GM23248 (cell line): ENCODE measurements at places on chromosomes 16 and 17.

GRCh38 chr16:82829301-82829700 is 202.5 kb downstream of the CDH13 start:
- DNase-seq: no peak

DNA sequence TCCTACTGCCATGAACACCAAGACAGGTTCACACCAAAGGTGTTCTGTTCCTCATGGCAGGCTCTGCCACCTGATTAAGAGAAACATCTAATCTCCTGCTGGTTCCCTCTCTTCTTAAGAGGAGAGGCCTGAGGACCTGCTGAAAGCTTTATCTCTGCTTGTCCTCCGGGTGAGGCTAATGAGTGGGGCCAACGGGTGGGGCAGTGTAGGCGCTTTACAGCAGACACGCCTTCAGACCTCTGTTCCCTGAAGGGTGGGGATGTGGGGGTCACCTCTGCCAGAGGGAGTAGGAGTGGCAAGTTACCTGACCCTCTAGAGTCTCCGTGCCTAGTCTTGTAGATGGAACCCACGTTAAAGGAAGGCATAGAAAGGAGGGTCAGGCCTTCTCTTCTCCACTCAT is 4.2 kb upstream of the MRM1 start:
- DNase-seq: no peak

- DNase-seq: peak; percentile 11
Measured at GRCh38 chr17:32933881-32934280, 5.9 kb downstream of the TMEM98 start.

DNA sequence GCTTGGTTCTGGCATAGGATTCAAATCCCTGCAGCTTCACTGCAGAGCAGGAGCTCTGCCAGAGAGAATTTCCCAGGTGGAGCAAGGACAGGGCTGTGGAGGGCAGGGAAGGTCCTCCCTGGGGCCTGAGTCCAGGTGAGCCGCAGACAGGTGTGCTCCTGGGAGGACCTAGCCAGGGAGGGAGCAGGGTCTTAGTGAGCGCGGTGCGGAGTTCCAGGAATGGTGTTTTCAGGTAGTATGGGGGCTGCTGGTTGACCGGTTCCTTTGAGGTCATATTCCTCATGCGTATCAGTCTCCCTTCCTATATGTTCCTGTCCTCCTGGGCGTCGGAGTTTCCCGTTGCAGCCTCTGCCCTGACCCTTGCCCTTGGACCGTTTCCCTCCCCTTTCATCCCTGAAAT is 813.3 kb downstream of the KCNJ18 start:
- DNase-seq: no peak

DNA sequence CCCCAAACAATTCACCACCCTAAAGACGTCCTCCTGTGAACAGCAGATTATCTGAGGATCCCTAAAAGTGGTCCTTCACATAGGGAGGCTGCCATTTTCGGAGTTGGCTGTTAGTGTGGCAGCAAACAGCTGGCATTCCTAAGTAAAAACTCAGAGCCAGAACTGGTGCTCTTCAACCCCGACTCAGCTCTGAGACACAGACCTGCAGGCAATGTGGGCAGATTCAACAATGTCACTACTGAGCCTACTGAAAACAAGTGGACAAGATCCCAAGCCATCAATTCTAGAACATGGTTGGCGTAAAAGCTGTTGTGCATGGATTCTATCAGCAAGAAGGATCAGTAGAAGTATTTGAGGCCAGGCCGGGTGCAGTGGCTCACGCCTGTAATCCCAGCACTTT is 247.2 kb downstream of the NTN1 start:
- peak; percentile 42 for DNase-seq

DNA sequence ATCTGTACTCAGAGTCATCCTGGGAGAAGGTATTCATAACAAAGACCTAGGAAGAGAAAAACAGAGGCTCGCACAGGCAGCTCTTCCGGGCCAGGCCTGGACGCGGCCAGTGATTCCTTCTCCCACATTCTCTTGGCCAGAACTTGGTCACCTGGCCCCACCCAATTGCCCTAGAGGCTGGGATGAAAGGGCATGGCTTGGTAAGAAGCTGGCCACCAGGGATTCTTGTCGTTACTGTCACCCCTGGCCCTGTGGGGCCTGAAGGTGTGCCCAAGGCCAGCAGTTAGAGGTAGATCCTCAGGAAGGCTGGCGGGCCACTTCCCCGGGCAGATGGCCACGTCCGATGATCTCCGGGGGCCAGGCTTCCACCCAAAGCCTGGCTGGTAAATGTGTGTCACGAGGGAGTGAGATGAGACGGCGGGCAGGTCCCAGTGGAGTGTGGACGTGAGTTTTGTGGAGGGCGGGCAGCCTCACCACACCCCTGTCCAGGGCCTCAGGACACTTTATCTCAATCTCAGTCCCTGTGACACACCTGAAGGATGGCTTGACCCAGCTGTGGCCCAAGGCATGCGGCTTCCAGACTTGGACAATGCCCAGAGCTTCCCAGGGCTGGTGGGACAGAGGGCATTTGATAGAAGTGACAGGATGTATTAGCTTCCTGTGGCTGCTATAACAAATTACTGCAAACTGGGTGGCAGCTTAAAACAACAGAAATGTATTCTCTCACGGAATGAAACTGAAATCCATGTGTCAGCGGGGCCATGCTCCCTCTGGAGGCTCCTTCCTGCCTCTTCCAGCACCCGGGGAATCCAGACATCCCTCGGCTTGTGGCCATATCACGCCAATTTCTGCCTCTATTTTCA is 66.3 kb upstream of the GSE1 start:
- DNase-seq: no peak

DNA sequence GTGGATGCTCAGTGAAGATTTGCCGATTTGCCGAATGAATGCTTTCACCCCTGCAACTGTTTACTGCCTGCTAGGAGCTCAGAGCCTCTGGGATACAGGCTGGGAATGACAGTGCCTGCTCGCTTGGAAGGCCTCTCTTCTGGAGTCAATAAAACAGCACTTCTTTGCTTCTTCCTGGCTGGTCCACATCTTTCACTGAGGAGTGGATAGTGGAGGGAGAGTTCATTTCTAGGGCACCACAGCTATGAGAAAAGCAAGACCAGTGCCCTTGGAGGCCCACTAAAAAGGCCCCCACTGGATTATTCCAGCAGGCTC is 3.1 kb upstream of the USP7 start:
- DNase-seq: no peak

GRCh38 chr16:13909872-13910303 is 10.1 kb upstream of the ERCC4 start:
- DNase-seq: peak; percentile 75

DNA sequence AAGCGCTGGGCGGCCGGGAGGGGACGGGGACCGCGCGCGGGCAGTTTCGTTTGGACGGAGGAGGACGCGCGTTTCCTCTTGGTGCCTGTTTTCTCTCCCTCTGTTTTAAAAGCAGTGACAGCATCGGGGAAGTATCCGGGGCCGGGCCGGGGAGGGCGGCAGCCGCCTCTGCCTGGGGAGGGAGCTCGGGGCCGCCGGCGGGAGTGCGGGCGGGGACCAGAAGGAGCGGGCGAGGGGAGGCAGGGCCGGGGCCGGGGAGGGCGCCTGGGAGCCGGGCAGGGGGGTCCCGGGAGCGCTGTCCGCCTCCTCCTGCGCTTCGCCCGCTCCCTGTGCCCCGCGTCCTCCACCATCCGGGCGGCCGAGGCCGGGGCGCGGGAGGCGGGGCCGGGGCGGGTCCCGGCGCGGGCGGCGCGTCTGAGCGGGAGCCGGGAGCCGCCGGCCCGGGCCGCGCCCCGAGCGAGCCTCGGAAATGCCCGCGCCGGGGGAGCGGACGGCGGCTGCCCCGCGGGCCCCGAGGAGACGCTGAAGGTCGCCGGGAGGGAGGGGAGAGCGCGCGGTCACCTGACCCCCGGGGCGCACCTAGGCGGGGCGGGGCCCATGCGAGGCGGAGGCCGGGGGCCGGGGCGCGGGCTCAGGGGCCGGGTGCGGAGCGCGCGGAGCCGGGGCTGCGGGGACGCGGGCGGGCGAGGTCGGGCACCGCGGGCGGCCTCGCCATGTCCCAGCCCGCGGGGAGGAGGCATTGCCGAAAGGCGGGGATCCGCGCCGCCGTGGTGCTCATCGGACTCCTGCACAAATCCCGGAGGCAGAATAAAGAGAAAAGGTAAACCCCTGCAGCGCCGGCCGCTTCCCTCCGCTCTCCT is 57.3 kb downstream of the RAP1GAP2 start:
- peak; percentile 76 for DNase-seq

- DNase-seq: no peak
Measured at GRCh38 chr16:89765292-89765830, 44.0 kb downstream of the ZNF276 start.

DNA sequence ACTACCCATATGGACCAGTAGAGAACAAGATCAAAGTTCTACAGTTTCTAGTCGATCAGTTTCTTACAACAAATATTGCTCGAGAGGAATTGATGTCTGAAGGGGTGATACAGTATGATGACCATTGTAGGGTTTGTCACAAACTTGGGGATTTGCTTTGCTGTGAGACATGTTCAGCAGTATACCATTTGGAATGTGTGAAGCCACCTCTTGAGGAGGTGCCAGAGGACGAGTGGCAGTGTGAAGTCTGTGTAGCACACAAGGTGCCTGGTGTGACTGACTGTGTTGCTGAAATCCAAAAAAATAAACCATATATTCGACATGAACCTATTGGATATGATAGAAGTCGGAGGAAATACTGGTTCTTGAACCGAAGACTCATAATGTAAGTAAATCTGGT is 29.1 kb downstream of the BPTF start:
- DNase-seq: no peak

GRCh38 chr17:50828508-50829170 is 6.7 kb upstream of the WFIKKN2 start:
- DNase-seq: no peak

DNA sequence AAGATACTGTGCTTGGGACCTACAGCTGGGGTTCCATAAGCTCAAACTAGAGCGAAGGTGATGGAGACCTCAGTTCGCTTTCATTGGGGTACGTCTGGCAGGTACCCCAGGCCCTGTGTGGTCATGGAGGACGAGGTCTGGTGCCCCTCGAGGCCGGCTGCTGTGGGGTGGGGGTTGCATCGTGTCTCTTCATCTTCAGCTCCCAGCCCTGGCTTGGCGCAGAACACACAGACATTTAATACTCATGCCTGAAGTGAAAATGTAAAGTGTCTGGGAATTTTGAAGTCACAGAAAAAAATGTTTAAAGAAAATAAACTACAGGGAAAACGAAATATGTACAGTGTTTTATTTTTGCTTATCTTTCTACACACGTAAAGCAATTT is 80.5 kb downstream of the TBC1D16 start:
- no peak for DNase-seq

DNA sequence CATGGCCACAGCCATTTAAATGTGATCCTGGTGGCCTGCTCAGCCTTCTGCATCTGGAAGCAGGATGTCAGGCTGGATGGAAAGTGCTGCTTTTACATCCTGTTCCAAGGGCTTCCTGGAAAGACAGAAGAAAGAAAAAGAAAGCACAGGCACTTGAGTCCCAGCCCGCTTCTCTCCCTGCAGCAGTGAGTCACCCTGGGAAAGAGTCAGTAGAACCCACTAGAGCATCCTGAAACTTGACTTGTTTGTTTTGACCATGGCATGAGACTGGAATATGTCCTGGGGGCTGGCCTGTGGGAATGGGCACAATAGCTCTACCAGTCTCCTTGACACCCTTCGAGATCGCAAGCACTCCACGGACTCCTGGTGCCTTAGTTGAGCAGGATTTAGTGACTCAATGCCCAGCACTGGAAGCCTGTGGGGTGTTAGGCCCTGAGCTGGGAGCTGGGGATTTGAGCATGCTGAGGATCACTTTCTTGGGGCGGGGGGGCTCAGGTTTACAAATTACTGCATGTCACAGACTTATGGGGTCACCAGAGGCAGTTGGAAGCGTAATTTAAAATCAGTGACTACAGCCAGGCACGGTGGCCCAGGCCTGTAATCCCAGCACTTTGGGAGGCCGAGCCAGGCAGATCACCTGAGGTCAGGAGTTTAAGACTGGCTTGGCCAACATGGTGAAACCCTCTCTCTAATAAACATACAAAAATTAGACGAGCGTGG is 22.1 kb upstream of the GNA13 start:
- DNase-seq: peak; percentile 76

DNA sequence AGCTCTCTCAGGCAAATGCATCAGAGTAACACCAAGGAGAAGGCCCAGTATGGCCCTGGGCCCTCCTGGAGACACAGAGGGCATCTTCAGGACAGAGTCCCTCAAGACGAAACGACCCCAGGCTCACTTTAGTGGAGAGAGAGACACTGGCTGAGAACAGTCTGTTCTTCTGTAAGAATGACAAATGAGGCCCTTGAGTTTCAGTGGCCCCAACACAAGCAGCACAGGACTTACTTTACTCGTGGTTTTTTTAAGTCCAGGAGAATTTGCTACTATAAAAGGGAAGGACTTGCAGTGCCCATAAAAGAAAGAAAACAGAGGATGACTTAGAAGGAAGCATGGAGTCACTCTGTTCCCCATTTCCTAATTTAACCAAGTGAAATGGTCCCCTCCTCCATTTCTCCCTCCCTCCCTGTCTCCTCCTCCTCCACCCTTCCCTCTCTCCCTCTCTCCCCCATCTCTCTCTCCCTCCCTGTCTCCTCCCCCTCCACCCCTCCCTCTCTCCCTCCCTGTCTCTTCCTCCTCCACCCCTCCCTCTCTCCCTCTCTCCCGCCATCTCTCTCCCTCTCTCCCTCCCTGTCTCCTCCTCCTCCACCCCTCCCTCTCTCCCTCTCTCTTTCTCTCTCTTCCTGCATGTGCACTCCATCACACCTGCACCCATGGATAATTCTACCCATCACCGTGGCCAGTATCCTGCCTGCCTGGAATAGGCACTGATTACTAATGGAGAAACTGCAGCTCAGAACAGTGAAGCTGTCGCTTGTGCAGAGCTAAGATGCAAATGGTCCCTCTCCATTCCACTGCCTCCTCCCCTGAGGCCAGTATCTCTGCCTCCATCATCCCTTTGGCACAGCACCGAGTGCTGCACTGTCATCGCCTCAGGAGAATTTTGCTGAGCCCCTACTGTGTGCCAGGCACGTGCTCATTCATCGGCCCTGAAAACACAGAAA is 47.3 kb upstream of the RBFOX3 start:
- no peak for DNase-seq

DNA sequence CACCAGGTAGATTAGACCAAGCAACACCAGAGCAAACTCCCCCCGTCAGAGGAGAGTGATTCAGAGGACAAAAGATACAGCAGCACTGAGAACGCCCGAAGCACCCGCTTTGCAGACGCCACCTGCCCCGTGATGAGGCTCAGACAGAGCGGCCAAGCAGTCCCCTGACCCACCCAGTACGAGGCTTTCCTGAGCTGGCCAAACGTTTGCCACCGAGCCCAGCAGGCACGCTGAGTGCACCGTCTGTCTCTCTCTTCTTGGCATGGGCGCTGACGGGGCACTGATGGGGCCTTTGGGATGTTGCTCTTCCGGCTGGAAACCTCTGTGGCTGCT is 19.4 kb upstream of the WDR45B start:
- DNase-seq: no peak

- peak; percentile 40 for DNase-seq
Measured at GRCh38 chr16:68972720-68973119, 129.4 kb downstream of the TANGO6 start.
